Mucosa of descending colon (tissue), 3 donors: ENCODE measurements at places on chromosomes 3 and 15.

GRCh38 chr3:39104961-39105686, 2.3 kb downstream of the GORASP1 start:
- no peak for DNase-seq

GRCh38 chr15:90020021-90020735, 19.1 kb downstream of the ZNF710 start:
- no peak for DNase-seq

- no peak for DNase-seq
Observed at GRCh38 chr15:39747326-39747725, 35.3 kb downstream of the FSIP1 start.

- DNase-seq, result no peak
Observed at GRCh38 chr3:195820901-195821300, 9.2 kb upstream of the MUC4 start.

DNA sequence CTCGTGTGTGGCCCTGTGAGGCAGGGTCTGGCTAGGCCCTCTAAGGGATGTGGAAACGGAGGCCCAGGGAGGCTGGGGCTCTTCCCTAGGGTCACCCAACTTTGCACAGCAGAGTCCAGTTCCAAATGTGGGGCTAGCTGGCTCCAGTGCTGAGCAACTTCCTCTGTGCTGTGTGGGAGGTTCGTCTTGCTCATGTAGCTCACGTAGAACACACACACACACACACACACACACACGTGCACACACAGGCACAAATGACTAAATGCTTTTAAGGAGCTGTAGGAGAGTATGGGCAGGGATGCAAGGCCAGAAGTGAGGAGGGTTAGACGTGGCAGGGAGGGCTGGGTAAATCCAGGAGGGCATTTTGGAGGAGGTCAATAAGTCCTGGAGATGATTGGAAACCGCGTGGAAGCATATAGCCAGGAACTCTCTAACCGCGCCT, 213.8 kb downstream of the RPLP1 start:
- DNase-seq, result no peak

DNA sequence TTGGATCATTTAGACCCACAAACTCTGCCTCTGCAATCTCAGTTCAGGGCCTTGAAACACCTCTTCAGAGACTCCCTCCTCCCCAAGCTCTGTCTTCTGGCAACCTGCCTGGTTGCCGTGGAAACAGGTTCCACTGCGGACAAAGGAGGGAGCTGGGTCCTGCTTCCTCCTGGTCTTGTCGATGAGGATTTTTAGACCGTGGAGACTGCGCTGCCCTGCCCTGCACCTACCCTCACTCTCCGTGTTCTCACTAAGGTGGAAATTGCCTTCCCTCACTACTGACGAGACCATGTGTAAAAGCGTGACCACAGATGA, at the start of gene RTP1:
Gene RTP1 (plus strand): TSS at position 152 of the 315 bp plus-strand sequence. CDS start 30 bp downstream, at position 182.
- no peak for DNase-seq

GRCh38 chr3:42351207-42351606, 59.2 kb downstream of the LYZL4 start:
- DNase-seq, result no peak

- DNase-seq, result no peak
Observed at GRCh38 chr3:37963016-37963415, 27.6 kb upstream of the VILL start.

DNA sequence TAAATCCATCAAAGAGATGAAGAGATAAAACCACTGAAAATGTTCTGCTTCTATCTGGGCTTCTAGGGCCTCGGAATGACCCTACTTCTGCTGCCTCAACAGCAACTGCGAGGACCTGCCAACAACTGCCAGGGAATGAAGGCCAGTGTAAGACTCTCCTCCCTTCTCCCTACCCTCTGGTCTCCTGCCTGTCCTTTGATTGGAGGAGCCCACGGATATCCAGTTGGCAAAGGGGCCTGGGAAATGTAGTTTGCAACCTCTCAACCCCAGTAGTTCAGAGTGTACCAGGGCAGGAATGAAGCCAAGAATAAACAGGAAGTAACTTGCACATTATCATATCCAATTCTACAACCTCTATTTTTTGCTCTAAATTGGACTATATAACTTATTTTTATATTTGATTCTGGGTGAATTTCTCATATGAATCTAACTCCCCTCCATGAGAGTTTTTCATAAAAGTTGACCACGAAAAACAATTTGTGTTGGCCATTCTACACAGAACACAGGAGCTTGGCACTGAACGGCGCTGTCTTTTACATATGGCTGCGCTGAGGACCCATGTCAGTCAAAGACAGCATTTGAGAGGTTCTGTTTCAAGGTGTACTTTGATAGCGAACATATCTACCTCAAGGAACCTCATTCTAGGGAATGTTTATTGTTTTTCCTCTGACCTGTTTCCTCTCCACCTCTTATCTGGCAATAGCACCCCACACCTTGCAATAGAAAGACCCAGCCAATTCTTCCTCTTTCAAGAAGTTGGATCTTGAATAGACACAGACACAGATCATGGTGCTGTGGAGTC, 91.1 kb upstream of the RNF7 start:
- no peak for DNase-seq

GRCh38 chr15:65259367-65259797, 27.3 kb downstream of the PARP16 start:
- DNase-seq, result no peak

GRCh38 chr15:63246691-63247469, 30.5 kb upstream of the APH1B start:
- DNase-seq, result peak; percentile 20

GRCh38 chr3:64056606-64057180, 33.4 kb upstream of the PSMD6 start:
- no peak for DNase-seq

DNA sequence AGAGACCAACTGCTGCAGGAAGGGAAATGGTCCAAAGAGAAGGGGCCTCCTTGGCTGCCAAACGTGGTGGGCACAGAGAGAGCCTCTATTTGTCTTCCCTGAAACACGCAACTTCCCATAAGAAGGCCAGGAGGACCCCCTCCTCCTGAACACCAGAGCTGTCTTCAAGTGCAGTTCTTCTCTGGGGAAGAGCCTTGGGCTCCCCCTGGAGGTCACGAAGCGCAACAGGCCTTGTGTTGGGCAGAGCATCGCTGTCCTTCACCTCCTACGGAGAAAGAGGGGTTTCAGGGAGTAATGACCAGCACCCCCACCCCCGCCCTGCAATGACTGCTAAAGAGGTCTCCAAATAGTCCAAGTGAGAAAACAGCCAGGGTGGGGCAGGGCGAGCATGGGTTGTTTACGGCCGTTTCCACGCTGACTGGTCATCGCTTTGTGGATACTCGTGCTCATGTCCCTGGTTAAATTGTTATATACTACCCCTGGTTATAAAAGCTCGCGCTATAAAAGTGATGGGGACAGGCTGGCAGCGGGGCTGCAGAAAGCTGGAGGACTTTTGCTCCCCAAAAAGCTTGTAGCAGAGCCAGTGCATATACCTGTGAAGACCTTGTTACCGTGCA, 397.5 kb upstream of the ATP10A start:
- DNase-seq, result no peak

DNA sequence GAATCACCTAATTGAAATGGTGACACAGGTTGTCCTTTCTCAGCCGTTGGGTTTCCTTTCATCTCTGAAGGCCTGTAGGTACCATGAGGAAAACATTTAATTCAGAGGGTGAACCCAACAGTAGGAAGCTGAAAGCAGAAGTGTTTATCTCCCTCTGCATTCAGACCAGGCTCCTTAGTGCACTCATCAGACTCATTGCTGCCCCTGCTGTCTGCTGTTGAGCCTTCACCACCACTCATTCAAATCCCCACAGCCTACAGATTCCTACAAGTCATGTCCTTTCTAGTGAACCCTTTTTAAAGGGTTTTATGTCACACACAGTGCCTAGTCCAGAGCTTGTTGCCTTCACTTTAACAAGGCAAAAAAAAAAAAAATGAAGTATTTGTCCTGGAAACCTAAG, 13.4 kb downstream of the WDR48 start:
- no peak for DNase-seq

DNA sequence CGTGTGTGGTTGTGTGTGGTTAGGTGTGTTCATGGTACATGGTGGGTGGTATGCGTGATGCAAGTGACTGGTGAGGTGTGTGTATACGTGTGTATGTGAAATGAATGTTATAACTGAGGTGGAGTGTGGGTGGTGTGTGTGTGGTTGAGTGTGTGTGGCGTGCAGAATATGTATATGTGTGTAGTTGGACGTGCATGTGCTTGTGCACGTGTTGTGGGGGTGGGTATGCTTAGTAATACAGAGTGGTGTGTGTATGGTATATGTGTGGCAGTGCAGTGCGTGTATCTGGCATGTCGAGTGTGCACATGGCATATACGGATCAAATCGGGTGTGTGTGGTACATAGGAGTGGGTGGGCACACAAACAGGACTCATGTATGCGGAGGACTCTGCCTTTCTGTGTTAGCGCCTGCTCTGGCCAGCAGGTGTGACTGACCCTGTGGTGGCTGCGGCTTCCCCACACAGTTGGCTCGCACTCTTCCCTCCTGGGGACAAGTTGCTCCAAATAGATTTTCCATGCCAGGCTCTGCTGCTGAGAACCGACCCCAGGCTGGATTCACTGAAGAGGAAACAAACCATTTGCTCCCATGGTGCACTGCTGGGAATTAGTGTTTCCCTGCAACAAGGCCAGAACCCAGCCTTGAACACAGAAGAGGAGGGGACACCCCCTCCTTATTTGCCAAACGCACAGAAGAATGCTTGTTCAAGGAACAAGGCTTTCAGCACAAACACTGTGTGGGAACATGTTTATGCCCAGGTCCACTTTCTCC, 1.2 kb upstream of the C3orf70 start:
- DNase-seq, result no peak

DNA sequence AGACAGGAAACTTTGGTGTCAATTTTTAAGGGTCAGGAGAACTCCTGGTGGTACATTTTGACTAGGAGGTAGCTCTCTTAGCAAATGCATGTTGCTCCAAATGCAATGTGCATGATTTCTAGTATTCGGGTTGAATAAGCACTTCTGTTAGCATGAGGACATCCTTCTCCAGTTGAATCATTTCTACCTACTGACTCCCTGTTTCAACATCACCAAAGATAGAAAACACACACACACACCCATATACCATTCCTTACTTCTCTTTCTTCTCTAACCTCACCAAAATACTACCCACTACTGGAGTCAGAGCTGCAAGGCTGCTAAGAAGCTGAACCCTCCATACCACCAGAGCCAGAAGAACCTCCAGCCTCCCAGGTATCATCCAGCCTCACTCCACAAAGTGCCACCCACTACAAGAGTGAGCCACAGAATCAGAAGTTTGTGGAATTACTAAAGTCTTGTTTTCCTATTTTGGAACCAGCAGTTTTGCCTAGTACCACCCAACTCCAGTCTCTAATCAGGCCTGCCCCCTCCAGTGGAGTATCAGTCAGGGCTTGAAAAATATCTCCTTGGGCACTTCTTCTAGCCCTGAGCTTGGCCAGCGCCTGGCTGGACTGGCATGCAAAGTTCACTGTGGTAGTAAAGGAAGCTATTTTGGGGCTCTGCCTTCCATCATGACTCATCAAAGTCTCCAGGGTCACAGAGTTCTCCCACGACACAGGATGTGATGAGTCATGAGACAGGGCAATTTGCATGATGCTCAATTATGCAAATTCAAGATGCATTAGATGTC, 110.3 kb downstream of the CYP19A1 start:
- DNase-seq, result no peak

DNA sequence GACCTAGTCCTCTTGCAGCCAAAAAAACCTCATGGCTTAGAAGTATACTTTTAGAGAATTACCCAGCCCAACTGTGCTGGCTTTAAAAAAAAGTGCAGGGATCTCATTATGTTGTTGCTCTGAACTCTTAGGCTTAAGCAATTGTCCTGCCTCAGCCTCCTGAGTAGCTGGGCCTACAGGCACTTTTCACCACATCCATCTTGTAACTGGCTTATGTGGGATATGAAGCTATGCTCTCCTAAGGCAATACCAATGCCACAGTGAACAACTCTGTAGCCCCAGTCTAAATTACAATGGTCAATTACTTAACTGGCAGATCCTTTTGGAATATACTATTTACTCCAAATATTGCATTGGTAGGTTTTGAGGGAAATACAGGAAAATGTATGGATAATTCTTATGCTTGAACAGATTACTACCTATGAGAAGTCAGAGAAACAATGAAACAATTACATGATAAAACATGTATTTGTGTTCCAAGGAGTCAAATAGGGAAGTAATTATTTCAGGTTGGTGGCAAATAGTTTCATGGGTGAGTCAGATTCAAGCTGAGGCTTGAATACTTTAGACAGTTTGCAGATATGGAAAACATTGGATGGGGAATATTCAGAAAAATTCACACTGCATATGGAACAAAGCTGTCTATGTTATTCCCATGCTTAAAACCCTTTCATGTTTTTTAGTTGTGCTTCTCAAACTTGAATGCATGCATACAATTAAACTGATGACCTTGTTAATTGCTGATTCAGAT, 34.6 kb upstream of the GPR149 start:
- no peak for DNase-seq

DNA sequence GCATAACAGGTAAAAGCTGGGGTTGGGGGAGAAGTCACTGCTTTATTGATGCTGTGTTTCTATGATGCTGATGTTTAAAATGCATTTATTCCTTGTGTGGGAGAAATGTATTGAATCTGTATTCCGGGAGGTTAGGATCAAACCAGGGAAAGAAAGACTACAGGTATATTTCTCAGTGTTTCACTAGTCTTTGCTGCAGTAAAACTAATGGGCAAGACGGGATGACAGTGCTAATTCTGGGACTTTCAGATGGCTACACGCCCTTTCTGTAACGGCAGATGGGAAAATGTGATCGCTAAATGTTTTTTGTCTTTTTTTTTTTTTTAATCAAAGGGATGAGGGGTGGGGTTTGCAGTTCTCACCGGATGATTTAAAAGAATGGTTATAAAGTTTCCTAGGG, 393 bp downstream of the CNTN6 start:
- no peak for DNase-seq

- peak; percentile 77 for DNase-seq
Observed at GRCh38 chr3:172040078-172040980, 951 bp downstream of the FNDC3B start.

DNA sequence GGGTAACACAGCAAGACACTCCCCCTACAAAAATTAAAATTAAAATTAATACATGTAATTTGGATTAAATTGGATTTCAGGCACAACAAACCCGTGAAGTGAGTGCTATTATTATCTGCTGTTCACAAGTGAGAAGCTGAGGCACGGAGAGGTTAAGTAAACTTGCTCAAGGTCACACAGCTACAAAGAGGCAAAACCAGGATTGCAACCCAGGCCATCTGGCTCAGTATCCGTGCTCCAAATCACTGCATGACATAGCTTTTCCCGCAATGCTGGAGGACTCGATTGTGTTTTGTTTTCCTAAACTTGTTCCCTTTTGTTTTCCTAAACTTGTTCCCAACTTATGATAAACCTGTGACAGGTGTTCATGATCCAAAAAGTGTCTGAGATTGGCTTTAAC, 19.9 kb upstream of the C15orf39 start:
- no peak for DNase-seq

- DNase-seq, result no peak
Observed at GRCh38 chr15:73681856-73682599, 2.2 kb upstream of the CD276 start.

DNA sequence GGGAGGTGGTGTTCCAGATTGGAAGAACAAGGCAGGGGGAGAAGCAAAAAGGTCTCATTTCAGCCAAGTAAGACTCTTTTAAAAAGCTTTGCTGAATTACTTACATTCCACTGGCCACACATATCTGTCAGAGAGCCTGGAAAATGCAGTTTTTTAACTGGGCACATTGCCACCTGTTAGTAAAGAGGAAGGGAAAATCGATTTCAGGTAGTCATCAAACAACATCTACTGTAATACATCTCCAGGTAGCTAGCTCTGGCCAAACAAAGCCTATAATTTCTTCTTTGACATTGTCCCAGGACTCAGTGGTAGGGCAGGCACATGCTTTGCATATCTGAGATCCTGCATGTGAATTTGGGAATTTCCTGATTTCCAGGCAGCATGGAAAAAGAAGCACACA, 480.7 kb upstream of the SUCLG2 start:
- DNase-seq, result no peak
